ENCODE measurements at places on chromosomes 12 and 14. TPM values are rescaled to one million over a fixed set of nuclear protein-coding genes. Genes with fewer than 3 reads are reported as not detected.
A peak's percentile ranks its signal among the peaks of the same experiment; 100 is the strongest.

DNA sequence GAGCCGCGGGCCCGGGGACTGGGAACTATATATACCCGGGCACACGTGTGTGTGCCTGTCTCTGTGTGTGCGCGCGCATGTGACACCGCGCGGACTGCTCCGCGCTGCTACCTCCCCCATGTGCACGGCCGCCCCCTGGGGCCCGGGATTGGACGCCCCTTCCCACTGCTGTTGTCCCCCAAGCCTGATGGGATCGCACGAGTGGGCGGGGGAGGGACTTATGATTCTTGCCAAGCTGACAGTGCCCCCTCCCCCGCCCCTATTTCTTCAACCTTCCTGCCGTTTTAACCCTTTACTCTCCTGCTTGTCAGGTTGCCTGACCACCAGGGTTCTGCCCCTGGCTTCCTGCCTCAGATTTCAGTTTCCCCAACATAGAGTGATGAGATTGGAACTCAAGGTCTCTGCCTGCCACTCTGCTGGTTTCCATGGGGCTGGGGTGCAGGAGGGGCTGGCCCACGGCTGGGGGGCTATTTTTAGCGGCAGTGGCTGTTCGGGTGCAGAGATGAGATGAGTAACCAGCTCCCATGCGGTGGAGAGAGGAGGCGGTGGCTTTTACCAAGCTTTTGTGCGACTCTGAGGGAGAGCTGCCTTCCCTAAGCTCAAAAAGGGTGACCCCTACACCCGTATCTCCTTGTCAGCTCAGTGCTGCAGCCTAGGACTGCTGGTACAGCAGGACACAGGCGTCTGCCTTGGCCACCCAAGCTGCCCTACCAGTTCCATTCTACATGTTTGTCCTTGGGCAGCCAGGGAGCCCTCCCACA is at the start of gene DDN:
DDN (minus strand) TSS at position 5 of the 761 bp plus-strand sequence. CDS start 88 bp downstream, outside the sequence.
- peaks cover 53% of the 10 kb centered on the region for H3K27me3 ChIP-seq
- no peak within 1 kb of the TSS for H3K27ac ChIP-seq
- H3K4me1 ChIP-seq: peaks cover 55% of the 10 kb centered on the region
- no peak for DNase-seq
- H3K4me3 ChIP-seq: peak within 1 kb of the TSS; percentile 49

DNA sequence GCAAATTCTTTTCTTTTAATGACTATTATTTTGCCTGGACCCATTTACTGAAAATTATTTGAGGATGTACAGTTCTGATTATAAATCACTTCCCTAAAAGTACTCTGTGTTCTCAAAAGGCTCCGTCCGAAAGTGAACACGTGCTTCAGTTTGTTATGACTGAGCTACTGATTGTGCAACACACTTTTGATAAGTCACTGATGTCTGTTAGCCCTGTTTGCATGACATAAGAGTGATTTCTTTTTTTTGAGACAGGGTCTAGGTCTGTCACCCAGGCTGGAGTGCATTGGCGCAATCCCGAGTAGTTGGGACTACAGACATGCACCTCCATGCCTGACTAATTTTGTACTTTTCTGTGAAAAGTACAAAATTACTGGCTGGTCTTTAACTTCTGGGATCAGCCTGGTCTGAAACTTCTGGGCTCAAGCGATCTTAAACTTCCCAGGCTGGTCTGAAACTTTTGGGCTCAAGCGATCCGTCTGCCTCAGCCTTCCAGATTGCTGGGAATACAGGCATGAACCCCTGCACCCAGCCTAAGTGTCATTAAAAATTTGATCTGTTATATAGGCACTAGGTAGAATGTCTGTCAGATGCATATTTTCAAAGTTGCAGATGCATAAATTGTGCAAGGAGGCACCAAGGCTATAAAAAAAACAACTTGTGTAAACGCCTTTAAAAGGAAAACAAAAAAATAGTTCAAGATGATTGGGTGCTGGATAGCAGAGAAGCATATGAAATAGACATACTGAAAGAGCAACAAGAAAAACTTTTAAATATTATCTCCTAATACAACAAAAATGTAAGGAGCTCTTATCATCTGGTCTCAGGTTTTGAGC is 111.5 kb downstream of the SRGAP1 start:
- no peak for DNase-seq
- no peaks in the 10 kb centered on the region for H3K27me3 ChIP-seq
- H3K4me3 ChIP-seq: no peak overlapping the region
- peaks cover 9% of the 10 kb centered on the region for H3K4me1 ChIP-seq
- H3K27ac ChIP-seq: peak overlapping the region; percentile 50
- H3K36me3 ChIP-seq: no peaks in the 10 kb centered on the region

DNA sequence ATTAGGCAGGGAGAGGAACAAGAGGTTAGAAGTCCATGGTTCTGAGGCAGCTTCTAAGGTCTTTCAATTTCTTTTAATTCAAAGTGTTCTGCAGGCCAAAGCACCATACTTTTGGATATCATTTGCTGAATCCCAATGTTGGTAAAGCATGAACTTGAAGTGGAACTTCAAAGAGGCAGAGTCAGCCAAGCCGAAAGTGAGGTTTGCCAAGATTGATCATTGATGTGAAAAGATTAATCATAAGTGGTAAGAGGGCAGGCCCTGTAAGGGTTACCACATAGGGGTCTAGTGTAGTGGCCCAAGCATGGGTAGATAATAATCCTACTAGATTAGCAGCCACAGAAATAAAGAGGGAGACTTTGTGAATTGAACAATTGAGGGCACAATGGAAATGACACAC is 191.7 kb upstream of the DIO2 start:
- no peak overlapping the region for H3K4me3 ChIP-seq
- H3K27me3 ChIP-seq: no peaks in the 10 kb centered on the region
- no peaks in the 10 kb centered on the region for H3K4me1 ChIP-seq
- H3K36me3 ChIP-seq: no peaks in the 10 kb centered on the region
- DNase-seq: no peak
- H3K27ac ChIP-seq: no peak overlapping the region

TCL1B gene
- not detected for total RNA-seq
